ENCODE measurements at places on chromosomes 7 and 10.

GRCh38 chr10:112525200-112525599, 78.2 kb downstream of the VTI1A start:
- DNase-seq = no peak

DNA sequence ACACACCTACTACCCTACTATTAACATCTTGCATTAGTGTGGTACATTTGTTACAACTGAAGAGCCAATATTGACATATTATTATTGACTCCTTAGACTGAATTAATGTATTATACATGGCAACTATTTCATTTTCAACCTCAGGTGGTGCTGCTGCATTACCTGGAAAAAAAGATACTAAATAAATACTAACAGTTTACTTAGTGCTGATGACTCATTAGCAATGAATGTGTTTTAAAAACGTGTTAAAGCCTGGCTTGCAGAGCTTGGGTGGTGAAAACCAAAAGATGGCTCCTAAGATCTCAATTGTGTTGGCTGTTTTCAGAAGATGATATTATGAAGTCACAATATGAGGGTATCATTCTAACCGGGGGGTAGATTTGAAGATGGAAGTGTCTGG, 34.8 kb downstream of the CFAP43 start:
- no peak for DNase-seq

DNA sequence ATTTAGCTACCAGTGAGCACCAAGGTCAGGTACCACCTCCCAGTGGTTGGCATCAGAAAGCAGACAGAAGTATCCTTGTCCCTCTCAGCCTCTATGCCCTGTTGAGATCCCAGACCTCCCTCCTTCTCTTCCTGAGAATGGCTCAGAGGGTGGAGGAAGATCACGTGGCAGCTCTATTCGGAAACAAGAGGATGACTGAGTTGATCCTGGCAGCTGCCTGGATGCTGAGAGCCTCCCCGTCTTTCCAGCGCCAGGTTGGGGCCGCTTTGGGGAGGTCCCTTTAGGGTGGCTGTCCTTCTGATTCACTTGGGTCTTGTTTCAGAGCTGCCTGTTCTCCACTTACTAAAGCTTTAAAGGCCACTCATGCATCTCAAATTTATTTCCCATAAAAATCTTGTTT, 36.9 kb upstream of the NPFFR1 start:
- no peak for DNase-seq

- no peak for DNase-seq
Measured at GRCh38 chr7:51455513-51455912, 138.9 kb upstream of the COBL start.

DNA sequence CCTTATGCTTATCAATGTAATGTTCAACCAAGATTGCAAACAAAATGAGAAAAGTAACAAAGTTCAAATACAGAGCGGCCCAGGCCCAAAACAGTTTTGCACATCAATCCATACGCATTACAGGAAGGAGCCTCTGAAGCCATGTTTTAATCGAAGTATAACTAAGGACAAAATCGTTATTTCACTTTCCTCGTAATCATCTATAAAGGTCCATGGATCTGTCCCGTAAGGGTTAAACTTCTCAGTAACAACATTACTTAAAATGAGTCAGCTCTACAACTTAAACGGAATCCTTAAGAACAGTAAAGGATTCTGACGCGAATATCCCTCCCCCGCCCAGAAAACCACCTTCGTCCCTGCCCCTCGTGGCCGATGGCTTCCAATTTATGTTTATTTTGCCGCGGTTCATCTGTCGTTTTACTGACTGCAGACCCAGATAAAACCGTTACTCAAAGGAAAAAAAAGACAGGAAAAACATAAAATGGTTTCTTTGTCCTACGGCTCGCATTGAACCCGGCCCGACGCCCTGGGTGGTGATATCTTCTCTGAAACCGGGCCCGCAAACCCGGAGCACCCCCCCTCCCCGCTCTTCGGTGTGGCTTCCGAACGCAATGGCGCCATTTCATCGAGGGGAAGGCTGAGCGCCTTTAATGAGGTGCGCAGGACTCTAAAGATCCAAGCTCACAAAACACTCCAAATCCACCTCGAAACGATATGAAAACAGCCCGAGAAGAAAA, 1.1 kb downstream of the HNRNPA2B1 start:
- DNase-seq = peak; percentile 75

GRCh38 chr10:70849582-70850016, 33.9 kb downstream of the SGPL1 start:
- DNase-seq = no peak

DNA sequence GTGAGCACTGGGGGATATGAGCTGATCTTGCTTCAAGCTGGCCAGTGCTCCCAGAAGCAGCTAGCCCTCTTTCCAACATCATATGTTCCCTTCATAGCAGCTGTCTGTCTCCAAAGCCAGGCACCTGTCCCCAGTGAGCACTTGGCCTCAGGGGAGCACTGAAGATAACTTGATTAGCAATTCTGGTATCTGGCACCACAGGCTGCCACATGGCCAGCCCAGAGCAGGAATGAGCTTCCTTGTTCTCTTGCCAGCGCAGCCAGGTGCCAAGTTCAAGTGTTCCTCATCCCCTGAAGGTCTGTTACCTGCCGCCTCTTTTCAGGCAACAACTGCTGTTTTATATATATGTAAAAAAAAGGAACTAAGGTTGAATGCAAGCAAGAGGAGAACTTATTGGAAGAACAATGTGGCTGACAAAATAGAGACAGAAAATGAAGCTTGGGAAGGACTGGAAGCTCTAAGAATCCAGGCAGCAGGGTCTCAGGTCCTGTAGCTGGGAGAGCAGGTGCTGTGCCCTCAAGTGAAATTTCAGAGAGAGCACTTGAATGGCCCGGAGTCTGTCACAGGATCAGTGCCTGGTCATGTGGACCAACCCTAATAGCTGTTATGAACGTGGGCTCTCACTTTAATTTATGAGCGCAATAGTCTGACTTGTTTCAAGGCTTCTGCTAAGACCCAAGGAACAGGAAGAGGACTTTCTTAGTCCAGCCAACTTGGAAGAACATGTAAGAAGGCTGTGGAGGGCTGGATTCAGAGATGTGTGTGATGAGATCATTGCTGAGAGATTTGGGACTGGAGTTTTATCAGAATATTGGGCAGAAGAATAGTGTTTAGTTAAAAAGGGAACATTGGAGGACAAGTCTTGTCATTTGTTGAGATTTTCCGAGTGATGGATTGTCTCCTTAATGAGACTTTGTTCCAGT, 267.2 kb downstream of the GLRX3 start:
- DNase-seq = peak; percentile 9

DNA sequence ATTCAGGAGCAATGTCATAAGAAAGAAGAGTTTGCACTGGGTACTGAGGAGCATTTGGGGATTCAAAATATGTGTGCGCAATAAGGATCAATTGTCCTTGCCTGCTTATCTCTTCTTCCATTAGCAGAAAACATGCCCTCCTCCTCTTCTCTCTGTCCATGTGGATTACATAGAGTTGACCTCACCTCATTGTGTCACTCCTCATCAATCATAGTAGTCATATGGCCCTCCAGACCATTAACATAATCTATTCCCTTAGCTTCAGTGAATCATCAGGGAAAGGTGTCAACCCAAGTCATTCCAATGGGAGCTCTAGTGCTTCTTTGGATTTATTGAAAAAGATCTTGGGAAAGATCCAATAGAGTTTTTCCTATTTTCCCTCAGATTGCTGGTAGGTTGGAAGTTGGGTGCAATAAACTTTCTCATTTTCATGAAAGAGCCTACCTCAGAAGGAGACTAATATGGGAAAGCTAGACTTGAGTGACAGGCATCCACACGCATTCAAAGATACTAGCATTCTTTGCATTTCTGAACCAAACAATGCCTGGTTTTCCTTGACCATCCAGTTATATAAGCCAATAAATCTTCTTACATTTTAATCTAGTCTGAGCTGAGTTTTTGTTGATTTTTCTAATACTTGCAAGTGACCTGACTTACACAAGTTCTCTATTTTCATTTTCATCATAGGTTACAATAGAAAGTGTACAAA, 71.5 kb upstream of the FAM13C start:
- no peak for DNase-seq

GRCh38 chr7:16606704-16607103, 38.9 kb downstream of the ANKMY2 start:
- DNase-seq = no peak

DNA sequence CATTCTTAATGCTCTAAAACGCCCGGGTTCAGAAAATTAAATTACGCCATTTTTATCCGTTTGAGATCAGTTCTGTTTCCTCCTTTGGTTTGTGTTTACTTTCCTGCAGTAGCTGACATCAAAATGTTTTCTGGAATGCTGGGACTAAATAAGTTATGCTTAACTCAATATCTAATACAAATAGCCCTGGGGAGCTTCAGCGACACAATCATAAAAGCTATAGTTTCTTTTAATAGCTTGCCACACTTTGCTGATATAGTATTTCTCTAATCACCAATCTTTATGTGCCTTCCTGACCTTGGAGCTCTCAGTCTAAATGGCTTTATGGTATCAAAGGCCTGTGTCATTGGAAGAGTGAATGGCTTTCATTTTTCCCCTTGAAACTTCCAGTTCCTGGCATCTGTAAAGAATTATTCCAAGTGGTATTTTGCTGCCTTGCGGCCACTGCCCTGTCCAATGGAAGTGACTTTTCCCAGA, 202.7 kb downstream of the HDAC9 start:
- DNase-seq = no peak

GRCh38 chr10:133179651-133180050, 19.6 kb downstream of the KNDC1 start:
- no peak for DNase-seq

DNA sequence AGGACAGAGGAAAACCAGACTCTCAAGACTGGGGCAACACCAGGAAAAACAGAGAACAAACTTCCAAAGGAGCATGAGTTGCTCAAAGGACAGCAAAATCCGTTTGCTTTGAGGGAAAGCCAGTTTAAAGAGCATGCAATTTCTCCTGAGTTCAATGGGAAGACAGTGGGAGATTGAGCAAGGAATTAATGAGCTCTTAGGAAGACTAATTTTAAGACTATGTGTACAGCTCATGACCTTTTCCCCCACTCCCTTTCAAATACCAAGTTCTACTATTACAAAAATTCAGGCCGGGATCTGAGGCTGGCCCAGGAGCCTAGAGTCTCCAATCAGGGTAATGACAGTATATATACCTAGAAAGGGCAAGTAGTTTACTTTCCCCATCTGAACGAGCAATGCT, 79.2 kb downstream of the EPDR1 start:
- no peak for DNase-seq

DNA sequence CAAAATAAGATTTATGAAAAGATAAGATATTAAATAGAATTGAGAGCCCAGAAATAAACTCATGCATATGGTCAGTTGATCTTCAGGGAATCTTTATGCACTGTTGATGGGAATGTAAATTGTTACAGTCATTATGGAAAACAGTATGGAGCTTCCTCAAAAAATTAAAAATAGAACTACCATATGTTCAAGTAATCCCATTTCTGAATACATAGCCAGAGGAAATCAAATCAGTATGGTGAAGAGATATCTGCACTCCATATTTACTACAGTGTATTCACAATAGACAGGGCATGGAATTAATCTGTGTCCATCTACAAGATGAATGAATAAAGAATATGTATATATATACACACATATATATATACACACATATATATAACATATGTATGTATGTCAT, 122.3 kb upstream of the CSTF2T start:
- DNase-seq = peak; percentile 64

GRCh38 chr7:146090023-146090645, 26.5 kb upstream of the CNTNAP2 start:
- peak; percentile 83 for DNase-seq

GRCh38 chr10:69742356-69742695, 59.4 kb upstream of the COL13A1 start:
- no peak for DNase-seq

DNA sequence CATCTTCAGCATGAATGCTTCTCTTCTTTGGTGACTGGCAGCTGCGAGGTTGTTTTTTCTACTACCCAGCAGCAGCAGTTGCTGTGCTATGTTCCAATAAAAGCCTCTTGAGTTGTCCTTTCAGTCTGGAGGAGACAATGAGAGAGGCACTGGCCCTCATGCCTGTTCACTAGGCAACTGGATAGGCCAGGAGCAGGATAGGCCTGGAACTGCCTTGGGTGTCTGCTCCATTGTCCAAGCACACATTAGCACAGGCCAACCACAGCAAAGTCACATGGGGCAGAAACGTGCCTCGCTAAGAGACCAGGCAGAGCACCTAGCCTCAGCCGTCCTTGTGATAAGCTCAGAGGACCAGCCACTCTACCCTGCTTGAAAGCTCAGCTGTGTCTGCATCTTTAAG, 76.9 kb upstream of the PDCD4 start:
- peak; percentile 83 for DNase-seq

DNA sequence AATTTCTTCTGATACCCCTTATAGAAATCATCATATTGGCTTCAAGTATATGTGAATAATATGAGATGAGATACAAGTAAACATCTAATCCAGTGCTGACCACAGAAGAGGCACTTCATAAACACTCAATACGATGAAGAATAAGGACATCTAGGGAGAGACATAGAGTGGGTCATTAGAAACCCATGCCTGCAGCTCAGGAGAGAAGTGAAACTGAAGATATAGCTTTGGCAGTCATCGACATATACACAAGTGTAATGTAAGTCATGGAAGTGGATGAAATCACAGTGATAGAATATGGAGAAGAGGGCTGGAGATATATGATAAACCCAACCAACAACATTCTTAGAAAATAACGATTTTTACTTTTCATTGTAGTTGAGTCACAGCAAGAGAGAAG, 665.0 kb downstream of the PARD3 start:
- DNase-seq = no peak

GRCh38 chr10:71527135-71527534, 130.4 kb downstream of the CDH23 start:
- peak; percentile 73 for DNase-seq

DNA sequence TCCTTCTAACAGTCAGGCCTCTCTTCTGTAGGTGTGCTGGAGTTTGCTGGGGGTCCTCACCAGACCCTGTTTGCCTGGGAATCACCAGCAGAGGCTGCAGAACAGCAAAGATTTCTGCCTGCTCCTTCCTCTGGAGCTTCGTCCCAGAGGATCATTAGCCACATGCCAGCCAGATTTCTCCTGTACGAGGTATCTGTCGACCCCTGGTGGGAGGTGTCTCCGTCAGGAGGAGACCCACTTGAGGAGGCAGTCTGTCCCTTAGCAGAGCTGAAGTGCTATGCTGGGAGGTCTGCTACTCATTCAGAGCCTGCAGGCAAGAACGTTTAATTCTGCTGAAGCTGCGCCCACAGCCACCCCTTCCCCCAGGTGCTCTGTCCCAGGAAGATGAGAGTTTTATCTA, 611.1 kb upstream of the COBL start:
- DNase-seq = no peak

DNA sequence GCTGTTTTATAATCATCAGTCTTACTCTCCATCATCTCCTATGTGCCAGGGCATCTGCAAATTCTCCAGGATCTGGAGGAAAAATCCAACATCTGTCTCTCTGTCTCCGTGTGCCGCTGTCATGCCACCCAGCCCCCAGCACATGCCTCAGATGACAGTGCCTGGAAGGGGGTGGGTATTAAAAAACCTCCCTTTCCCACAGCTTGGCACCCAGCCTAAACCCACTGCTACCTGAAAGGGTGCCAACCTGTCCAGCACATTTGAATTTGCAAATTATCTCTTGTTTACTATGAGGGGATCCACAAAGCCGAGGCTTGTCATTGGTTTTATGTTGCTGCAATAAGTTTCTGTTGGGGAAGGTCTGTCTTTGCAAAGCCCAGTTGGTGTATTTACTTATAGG, 73.1 kb downstream of the EMX2 start:
- no peak for DNase-seq

All from brain (organoid and tissue), 16 donors.